Fibroblast of skin of left biceps (primary cell): ENCODE measurements at places on chromosomes 6 and 20.

GRCh38 chr20:53855733-53856132 is 214.7 kb downstream of the BCAS1 start:
- no peak for DNase-seq

DNA sequence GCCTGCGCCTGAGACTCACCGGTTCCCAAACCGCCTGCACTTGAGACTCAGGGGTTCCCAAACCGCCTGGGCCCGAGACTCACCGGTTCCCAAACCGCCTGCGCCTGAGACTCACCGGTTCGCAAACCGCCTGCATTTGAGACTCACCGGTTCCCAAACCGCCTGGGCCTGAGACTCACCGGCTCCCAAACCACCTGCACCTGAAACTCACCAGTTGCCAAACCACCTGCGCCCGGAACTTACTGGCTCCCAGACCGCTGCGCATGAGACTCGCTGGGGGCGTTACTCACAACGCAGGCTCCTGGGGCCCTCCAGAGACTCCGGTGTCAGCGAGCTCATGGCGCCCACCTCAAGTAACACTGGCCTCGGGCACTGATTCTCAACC is 90.2 kb downstream of the DACT2 start:
- no peak for DNase-seq

DNA sequence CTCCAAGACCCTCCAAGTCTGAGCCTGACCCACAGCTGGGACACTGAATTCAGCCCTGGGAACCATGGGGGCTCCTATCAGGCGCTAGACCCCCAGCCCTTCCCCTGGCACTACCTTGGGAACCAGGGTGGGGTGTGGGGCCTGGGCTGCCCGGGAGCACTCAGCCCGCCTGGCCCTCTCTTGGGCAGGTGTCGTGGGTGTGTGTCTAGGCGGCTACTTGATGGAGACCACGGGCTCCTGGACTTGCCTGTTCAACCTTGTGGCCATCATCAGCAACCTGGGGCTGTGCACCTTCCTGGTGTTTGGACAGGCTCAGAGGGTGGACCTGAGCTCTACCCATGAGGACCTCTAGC is 14.6 kb downstream of the SLC17A9 start:
- no peak for DNase-seq

DNA sequence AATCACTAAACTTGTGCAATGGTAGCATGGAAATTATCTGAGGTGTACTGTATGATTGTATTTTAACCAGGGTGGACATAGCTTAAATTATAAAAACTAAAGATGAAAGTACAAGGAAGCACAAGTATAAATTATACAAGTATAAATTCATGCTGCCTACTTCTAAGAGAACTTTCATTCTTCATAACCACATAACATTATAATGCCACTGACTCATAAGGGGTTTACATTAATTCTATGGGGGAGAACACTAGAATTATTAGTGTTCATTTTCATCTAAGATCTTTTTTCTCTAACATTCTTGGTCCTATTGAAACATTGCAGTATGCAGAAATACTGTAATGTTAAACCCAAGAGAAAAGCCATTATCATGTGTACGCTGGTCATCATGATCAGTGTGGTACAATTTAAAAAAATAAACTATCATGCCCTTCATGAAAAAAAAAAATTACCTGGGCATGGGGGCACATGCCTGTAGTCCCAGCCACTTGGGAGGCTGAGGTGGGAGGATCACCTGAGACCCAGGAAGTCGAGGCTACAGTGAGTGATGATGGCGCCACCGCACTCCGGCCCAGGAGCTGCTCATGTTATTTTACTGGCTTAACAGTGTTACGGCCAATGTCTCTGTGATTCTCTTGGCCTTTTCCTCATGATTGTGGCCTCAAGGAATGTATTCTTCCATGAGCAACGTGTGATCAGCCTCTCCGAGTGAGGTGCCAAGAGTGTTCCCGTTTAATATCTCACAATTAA is 25.9 kb upstream of the AHCY start:
- no peak for DNase-seq

DNA sequence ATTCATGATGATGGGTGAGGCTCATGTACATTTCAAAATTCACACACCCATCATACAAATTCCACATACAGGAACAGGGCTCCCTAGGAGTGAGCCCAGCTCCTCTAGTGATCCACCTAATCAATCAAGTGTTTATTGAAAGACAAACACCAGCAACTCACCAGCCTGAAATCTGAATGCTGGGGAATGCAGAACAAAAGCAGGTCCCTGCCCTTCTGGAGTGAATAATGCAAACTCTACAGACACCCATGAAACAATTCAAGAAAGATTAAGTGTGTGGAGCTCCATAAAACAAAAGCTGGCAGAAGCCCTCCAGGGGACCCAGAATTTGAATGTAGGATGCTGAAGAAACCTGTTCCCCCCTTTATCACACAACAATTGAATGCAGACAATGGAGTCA is 396.7 kb upstream of the JARID2 start:
- DNase-seq, result no peak

DNA sequence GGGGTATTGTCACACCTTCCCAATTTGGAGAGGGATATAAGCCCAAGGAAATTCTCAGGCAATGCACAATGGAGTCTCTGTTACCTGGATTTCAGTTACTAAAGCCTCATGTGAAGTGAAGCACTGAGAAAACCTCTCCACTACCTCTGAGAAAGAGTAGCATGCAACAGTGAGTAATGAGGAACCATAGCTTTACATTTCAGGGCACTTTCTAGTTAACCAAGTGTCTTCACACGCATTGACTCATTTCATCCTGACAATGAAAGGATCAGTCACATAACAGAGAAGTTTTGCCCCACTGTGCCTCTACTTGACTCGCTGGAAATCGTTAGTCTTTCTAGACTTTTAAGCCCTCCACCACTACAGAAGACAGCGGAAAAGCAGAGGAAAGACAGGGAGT is 86.2 kb upstream of the ARID1B start:
- no peak for DNase-seq

DNA sequence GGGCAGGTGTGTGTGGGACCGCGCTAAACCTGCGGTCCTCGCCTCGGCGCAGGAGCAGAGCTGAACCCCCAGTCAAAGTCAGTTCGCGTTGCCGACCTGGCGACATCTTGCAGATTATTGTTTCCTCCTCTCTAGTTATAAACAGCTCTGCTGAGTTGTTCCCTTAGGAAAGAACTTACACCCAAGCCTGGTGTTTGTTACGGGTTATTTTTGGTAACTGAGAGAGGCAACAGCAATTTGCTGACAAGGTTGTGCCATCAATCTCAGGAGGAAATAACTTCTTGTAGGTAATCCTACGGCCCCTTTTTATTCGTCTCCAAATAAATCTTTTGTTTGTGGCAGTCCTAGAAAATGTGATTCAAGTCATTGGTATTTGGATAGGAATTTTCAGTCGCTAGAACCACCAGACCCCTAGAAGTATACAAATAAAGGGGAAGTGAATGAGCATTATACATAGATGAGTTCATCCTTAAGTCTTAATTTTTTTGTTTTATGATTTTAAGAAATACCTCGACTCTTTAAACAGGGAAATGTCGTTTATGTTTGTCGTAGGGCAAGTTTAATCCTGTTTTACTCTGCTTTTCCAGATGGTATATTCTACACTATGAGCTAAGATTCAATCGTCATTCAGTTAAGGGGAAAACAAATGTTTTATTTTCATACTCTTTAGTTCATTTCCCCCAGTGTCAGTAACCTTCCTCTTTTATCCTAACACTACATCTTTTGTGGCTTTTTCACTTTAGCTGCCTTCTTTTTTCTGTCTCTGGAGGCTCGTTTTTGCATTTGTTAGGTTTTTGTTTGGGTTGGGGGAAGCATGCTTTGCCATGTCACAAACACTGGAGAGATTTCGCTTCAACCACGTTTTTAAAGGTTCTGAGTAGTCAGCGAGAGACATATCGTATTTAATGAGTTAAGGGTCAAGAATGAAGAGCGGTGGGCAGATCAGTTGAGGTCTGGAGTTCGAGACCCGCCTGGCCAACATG is 1.2 kb downstream of the PM20D2 start:
- no peak for DNase-seq

- DNase-seq, result no peak
These were observed 41.4 kb downstream of the TPD52L1 start for GRCh38 chr6:125194941-125195340.

DNA sequence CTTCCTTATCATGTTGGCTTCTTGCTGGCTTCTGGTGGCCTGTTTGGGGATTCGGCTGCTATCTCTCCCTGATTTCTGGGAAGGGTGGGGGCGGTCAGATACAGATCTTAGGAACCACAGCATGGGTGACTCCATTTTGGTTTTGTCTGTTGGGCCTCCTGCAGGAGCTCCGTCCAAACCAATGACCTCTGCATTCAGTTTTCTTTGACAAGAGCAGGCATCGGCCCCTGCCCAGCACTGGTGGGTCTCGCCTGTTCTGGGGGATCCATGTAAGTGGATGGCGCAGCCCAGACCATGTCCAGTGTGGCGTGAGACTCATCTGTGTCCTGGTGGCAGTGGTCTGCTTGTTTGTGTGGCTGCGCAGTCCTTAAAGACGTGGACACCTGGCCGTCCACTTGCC is 8.6 kb upstream of the ARFGAP1 start:
- DNase-seq, result no peak

GRCh38 chr6:68778356-68779020 is 143.4 kb downstream of the ADGRB3 start:
- DNase-seq, result peak; percentile 25

DNA sequence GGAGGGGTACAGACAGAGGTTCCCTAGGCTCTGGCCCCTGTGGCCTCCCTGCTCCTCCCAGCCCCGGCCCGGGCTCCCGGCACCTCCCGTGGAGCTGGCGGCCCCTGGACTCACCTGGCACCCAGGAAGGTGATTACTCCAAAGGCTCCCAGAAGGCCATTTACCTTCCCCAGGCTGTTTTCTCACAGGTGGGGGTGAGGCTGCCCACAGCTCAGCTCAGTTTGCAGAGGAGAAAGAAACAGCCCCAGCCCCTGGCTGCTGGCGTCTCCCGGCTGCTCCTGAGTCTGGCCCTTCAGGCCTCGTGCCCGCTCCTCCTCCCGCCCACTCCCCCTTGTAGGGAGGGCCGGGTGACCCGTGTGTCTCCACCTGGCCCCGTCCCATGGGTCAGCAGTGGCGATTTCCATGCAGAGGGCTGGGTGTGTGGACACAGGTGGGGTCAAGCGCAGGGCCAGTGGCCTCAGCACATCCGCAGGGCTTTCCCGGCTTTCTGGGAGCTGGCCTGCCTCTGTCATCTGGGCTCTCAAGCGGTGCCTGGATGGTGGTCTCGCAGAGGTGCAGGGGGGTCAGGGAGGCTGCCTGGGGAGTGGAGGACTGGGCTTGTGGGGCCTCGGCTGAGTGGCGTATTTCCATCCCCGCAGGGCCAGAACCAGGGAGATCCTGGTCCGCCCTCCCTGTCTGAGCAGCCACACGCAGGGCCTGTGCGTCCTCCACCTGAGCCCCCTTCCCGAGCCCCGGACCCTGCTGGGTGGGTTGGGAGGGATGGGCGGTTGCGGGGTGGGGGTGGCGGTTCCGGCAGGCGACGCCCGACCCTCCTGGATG is 20.2 kb upstream of the GATA5 start:
- DNase-seq, result no peak

- peak; percentile 31 for DNase-seq
These were observed 423.8 kb upstream of the ID4 start for GRCh38 chr6:19413323-19413722.

DNA sequence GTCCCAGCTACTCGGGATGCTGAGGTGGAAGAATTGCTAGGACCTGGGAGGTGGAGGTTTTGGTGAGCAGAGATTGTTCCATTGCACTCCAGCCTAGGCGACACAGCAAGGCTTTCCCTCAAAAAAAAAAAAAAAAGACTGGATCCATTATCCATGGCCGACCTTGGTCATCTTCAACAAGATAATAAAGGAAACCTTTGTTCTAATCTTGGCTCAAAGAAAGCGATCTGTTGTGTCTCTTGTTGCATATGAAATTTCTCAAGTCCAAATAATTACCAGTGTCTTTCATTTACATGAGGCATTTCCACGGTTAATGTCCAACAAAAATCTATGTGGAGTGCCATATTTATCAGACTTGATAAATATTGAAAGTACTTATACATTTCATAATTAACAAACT is 23.7 kb upstream of the KIF16B start:
- no peak for DNase-seq

DNA sequence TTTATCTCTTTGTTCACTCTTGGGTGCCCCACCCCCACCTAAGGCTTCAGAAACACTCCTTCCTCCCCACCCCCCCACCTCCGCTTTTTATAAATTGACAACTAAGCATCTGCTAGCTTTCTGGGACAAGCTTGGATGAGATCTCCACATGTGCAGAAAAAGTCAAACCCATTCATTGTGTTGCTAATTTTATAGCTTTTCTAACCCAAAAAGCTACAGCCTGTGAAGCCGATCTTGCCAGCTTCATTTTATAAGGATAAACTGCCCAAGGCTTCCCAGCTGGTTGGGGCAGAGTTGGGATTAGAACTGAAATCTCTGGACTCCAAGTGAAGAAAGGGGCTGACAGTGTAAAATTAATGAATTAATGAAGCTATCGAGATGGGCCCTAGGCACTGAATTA is 24.1 kb downstream of the BPIFB4 start:
- DNase-seq, result no peak

DNA sequence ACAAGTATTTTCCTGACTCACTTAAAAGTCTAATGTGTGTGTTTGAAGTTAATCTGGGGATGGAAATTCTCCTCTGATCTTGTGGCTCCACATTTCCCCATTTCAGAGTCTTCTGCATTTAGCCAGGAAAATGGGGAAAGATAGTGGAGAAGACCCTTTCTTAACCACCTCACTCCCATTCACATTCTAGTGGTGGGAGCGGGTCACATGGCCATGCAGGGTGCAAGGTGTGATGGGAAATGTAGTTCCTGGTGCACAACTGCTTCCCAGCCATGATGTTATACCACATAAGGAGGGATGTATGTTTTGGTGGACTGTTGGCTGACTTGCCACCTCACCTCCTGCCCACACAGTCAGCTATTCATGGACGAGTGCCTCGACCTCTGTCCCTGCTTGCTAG is 61.8 kb downstream of the BANF2 start:
- DNase-seq, result no peak

DNA sequence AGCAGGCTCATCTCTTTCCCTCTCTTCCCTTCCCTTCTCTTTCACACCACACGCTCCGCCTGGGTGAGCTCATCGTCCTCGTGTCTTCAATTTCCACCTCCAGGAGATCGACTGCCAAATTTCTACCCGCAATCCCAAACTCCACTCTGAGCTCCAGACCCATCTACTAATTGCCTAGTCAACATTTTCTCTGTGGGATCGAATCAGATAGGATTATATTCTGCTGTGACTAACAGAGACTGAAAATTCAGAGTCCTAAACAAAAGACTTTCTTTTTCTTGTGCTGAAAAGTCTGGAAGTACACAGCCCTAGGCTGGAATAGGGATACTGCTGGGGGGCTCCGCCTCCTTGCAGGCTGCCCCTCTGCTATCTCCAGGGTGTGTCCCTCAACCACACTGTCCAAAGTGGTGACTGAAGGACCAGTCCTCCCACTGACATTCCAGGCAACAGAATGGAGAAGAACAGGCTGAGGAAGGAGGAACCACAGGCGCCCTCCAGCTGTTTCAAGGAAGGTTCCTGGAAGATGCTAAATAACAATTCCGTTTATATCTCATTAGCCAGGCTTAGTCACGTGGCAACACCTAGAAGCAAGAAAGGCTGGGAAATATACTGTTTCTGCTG is 5.0 kb upstream of the HSPA12B start:
- peak; percentile 32 for DNase-seq

- DNase-seq, result peak; percentile 63
These were observed 144.7 kb upstream of the ZNF217 start for GRCh38 chr20:53738039-53738944.

GRCh38 chr6:579339-579738 is 77.6 kb downstream of the HUS1B start:
- no peak for DNase-seq

- DNase-seq, result no peak
These were observed 15.9 kb downstream of the CPNE1 start for GRCh38 chr20:35648836-35649235.
